ENCODE measurements at places on chromosomes 5 and 9.

DNA sequence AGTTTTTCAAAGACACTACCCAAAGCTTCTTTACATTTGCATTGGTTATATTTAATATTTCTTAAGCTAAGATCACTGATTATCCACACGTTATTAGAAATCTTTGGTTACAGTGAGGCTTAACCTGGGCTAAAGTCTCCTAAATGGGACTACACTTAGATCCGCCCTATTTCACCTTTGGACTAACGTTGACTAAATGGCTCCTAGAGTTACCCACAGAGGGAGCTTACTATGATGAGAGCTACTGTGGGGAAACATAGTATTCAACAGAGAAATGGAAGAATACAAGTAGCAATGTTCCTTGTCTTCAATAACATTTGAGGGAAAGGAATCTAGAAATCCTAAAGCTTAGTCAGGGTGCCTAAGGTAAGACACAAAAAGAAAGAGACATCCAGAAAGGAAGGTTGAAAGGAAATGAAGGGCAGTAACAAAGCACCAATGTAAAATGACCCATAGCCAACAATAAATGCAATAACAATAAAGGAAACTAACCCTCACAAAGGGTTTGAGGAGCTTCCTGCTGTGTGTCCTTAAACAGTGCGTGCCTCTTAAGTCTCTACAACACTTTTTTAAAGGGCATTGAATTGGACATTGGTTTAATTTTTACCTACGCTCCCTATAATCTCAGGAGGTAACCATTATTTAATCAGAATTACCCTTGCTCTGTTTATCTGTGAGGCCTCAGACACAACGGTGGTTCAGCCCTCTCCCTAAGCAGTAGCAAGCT, 217.1 kb downstream of the PJA2 start:
- peaks cover 1% of the 10 kb centered on the region for H3K4me1 ChIP-seq
- no peak for DNase-seq
- H3K36me3 ChIP-seq, result no peaks in the 10 kb centered on the region
- no peaks in the 10 kb centered on the region for H3K27me3 ChIP-seq
- no peak overlapping the region for H3K27ac ChIP-seq

DNA sequence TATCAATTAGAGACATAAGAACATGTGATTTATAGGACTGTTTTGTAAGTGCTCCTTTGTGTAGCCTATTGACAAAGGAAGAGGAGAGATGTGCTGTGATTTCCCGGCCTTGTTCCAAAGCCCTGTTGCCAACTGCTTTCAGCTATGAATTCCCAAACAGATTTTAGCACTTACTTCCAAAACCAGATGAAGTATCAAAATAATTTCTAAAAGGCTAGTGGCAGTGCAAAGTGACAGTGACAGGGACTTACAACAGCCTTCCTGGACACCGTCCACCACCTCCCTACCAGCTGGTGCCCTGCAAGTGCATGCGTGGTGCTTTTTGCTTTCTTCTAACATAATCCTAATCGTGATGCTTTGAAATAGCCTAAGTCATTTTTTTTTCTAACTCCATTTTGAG, 254.1 kb upstream of the ACTBL2 start:
- H3K27ac ChIP-seq, result no peak overlapping the region
- DNase-seq, result no peak
- peaks cover 4% of the 10 kb centered on the region for H3K4me1 ChIP-seq
- no peak overlapping the region for H3K4me3 ChIP-seq
- H3K36me3 ChIP-seq, result no peaks in the 10 kb centered on the region

DNA sequence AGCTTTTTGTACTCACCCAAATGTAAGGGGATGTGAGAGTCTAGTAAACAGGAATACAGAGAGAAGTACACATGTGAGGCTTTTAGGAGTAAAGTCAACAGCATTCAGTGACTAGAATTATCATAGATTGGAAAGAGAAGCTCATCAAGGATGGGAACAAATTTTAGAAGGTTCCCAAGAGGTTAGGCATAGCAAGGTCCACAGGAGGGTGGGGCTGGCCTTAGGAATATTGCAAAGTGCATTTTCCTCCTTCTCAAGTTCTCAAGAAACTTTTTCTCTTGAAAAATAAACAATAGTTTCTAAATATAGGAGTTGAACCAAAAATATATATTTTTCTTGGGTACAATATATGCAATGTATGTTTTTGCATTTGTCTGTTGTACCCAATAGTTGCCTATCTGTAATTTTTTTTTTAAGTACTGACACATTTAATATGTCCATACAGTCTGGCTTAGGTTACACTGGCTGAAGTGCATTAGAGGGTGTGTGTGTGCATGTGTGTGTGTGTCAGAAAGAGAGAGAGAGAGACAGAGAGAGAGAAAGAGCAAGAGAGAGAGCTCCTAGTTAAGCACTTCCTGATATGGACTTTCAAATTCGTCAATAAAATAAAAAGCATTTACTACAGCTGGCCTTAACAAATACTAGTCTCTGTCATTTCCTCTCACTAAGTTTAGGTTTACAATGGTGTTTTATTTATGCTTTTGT, 62.2 kb downstream of the SNX18 start:
- H3K4me1 ChIP-seq, result no peaks in the 10 kb centered on the region
- no peak for DNase-seq
- H3K27me3 ChIP-seq, result no peaks in the 10 kb centered on the region
- H3K36me3 ChIP-seq, result no peaks in the 10 kb centered on the region
- H3K27ac ChIP-seq, result no peak overlapping the region
- no peak overlapping the region for H3K4me3 ChIP-seq

DNA sequence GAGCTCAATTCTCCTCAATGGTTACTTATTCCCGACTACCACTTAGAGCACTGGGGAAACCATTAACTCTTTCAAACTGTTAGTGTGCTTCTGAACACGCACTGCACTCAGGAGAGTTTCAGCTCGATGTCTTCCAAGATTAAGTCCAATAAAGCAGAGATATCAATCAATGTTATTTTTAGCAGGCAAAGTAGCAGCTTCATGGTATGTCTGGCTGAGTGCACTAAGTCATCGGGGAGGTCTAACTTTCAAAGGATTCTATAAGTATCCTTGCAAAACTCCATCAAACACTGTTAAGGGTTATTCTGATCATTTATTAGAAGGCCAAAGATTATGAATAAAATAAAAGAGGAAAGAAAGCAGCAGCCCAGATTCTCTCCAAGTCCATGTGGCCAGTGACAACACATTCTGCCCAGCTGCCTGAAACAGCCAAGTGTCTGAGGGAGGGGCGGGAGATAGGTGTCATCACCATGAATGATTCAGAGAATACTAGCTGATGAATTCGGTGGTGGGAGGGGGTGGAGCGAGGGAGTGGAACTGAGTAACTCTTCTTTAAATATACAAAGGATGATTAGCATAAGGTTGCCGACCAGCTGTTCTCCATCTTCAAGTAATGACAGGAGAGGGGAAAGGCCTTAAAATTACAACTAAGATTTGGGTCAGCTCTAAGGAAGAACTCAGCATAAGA, 21.3 kb downstream of the NREP start:
- no peak overlapping the region for H3K27ac ChIP-seq
- peaks cover 10% of the 10 kb centered on the region for H3K4me1 ChIP-seq
- peaks cover 8% of the 10 kb centered on the region for H3K36me3 ChIP-seq
- DNase-seq, result no peak
- no peaks in the 10 kb centered on the region for H3K27me3 ChIP-seq
- H3K4me3 ChIP-seq, result no peak overlapping the region

GRCh38 chr9:90840696-90841095, 39.1 kb downstream of the SYK start:
- no peak for DNase-seq
- no peak overlapping the region for H3K4me3 ChIP-seq
- no peaks in the 10 kb centered on the region for H3K4me1 ChIP-seq
- no peak overlapping the region for H3K27ac ChIP-seq
- H3K27me3 ChIP-seq, result no peaks in the 10 kb centered on the region
- no peaks in the 10 kb centered on the region for H3K36me3 ChIP-seq

DNA sequence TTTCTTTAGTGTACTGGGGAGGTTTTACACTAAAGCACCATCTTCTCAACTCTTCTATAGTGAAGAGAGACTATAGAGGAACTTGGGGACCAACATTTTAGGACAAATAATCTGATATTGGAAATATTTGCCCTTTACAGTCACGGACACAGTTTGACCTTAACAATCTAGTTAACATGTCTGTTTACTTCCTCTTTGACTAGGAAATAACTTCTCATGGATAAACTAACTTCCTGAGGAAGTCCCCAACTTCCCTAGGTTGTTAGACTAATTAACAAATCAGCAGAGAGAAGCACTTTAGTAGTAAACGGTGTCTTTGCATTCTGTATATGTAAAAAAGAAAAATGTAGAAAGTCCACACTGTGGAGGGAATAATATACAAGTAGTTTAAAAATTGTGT, 127.7 kb downstream of the FBXL7 start:
- H3K27me3 ChIP-seq, result no peaks in the 10 kb centered on the region
- H3K4me1 ChIP-seq, result no peaks in the 10 kb centered on the region
- H3K36me3 ChIP-seq, result no peaks in the 10 kb centered on the region
- no peak overlapping the region for H3K4me3 ChIP-seq

GRCh38 chr5:33894566-33894965, 2.8 kb upstream of the ADAMTS12 start:
- H3K27me3 ChIP-seq, result no peaks in the 10 kb centered on the region
- no peak overlapping the region for H3K4me3 ChIP-seq
- no peaks in the 10 kb centered on the region for H3K36me3 ChIP-seq
- no peak for DNase-seq

- no peak overlapping the region for H3K4me3 ChIP-seq
- H3K27ac ChIP-seq, result no peak overlapping the region
- DNase-seq, result no peak
- no peaks in the 10 kb centered on the region for H3K4me1 ChIP-seq
- H3K36me3 ChIP-seq, result no peaks in the 10 kb centered on the region
- H3K27me3 ChIP-seq, result no peaks in the 10 kb centered on the region
Observed at GRCh38 chr9:69276775-69277174, 48.2 kb upstream of the ENTREP1 start.

- no peak overlapping the region for H3K27ac ChIP-seq
- H3K36me3 ChIP-seq, result no peaks in the 10 kb centered on the region
- DNase-seq, result no peak
- H3K4me1 ChIP-seq, result peaks cover 23% of the 10 kb centered on the region
- H3K27me3 ChIP-seq, result no peaks in the 10 kb centered on the region
Observed at GRCh38 chr5:150503977-150504620, 3.8 kb upstream of the NDST1 start.

DNA sequence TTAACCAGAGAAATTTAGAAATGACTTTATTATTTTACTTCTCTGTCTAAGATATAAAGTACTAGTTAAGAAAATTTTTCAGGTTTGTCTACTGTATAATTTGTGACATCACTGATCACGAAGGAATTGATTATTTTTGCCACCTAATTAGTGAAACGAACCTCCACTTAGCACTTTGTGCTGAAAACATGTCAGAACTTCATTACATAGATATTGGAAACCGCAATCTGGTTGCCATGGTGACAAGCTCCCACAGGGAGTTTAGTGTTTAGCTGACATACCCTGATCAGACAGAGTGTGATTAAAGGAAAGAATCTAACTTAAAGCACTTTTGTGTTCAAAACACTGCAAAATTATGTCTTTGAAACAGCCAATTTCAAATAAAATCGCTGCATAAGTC, 668.4 kb upstream of the CCNG1 start:
- no peaks in the 10 kb centered on the region for H3K27me3 ChIP-seq
- H3K36me3 ChIP-seq, result no peaks in the 10 kb centered on the region

GRCh38 chr9:106020186-106020585, 325.8 kb downstream of the TMEM38B start:
- no peaks in the 10 kb centered on the region for H3K27me3 ChIP-seq
- no peaks in the 10 kb centered on the region for H3K36me3 ChIP-seq
- peaks cover 5% of the 10 kb centered on the region for H3K4me1 ChIP-seq
- no peak overlapping the region for H3K4me3 ChIP-seq
- no peak overlapping the region for H3K27ac ChIP-seq

DNA sequence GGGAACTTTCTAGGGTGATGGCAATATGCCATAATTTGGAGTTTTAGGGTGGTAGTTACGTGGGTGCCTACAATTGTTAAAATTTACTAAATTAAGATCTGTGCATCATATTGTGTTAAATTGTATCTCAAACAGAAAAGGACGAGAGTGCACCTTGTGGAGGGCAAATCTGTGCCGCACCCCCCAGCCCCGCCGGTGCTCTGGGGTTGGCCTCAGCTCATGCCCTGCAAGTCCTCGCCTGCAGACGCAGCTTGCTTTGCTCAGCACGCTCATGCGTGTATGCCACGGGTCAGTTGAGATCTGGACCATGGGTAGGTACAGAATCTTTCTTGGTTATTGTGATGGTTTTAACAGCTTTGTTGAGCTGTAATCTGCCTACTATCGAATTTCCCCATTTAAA, 33.7 kb upstream of the FCN1 start:
- no peaks in the 10 kb centered on the region for H3K36me3 ChIP-seq
- no peaks in the 10 kb centered on the region for H3K4me1 ChIP-seq
- no peaks in the 10 kb centered on the region for H3K27me3 ChIP-seq
- no peak for DNase-seq
- H3K27ac ChIP-seq, result no peak overlapping the region

- H3K4me1 ChIP-seq, result no peaks in the 10 kb centered on the region
- no peak overlapping the region for H3K27ac ChIP-seq
- no peak for DNase-seq
- no peak overlapping the region for H3K4me3 ChIP-seq
- no peaks in the 10 kb centered on the region for H3K27me3 ChIP-seq
Observed at GRCh38 chr5:5044247-5044840, 95.8 kb upstream of the ADAMTS16 start.

DNA sequence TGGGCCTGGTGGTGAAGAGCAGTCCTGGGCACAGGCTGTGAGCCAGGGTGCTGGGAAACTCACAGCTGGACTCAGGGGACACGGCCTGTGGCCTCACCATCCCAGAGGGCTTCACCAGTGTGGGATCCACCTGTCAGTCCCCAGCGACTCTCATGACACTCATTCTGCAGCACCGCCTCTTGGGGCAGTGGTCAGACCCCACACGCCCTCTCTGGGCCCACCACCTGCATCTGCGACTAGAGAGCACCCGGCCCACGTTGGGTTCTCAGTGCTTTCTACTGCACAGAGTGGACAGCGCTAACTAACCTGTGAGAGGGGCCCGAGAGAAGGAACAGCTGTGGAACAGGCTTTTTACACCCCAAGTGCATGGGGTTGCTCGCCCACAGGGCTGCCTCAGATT, 45.8 kb upstream of the GARNL3 start:
- H3K4me1 ChIP-seq, result peaks cover 5% of the 10 kb centered on the region
- DNase-seq, result no peak
- 0 out of 2 replicates have a peak, but pooled peaks cover 5% of the 10 kb centered on the region for H3K27me3 ChIP-seq
- no peak overlapping the region for H3K27ac ChIP-seq

Measured in H1 (cell line).